ENCODE measurements at places on chromosomes 1 and 21. TPM values are rescaled to one million over a fixed set of nuclear protein-coding genes. Genes with fewer than 3 reads are reported as not detected.
A peak's percentile ranks its signal among the peaks of the same experiment; 100 is the strongest.

PLA2G2D gene
- total RNA-seq, result 1.7 TPM

ASPM gene
- 0.19 TPM for total RNA-seq

GJA4 gene
- not detected for total RNA-seq

SELP gene
- 0.87 TPM for total RNA-seq

KMO gene
- 12.8 TPM for total RNA-seq

LCE6A gene
- not detected for total RNA-seq

EPHB2 gene
- total RNA-seq, result 0.17 TPM

TNFSF4 gene
- 1.5 TPM for total RNA-seq

CYP4A22 gene
- total RNA-seq, result not detected

RUNX3 gene
- total RNA-seq, result 127 TPM

RGS18 gene
- not detected for total RNA-seq

CFAP141 gene
- not detected for total RNA-seq

LDLRAD1 gene
- not detected for total RNA-seq

- peak; percentile 75 for DNase-seq
These were observed 32.6 kb downstream of the UTP25 start for GRCh38 chr1:209860293-209860881.

DNA sequence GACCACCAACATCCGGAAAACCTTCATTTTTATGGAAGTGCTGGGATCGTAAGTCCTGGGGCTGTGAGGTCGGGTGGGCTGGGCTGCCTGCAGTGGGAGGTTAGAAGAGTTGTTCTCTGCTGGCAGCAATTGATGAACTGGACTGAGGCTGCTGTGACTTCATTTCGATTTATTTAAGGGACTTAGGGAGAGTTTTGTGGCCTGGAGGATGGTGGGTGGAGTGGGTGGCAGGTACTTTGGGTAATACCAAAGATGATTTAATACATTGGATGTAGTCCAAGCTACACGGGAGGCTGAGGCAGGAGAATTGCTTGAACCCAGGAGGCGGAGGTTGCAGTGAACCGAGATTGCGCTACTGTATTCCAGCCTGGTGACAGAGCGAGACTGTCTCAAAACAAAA lies 11.5 kb downstream of the CAMK1G start:
- no peak for DNase-seq

GRCh38 chr21:29172282-29172681 lies 41.8 kb downstream of the MAP3K7CL start:
- DNase-seq, result no peak

DNA sequence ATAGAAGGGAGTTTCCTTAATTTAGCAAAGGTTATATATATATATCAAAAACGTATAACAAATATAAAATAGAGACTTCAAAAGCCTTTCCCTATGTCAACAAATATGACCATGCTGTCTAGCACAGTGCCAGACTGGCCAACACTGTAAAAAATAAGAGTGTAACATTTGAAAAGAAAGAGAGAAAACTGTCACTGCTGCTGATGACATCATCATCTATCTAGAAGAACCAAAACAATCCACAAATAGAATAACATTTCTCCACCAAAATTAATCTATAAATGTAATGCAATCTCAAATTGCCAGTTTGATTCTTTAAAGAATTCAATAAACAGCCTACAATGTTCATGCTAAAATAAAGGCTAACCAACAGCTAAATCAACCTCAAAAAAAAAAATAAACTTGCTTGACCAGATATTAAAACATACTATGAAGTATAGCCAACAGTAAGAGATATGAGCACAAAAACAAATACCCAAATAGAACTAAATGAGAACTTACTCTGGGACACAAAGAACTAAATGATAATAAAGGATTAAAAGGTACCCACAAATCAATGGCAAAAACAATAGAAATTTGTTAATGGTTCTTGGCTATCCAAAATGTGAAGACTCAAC lies 50.2 kb downstream of the ENAH start:
- DNase-seq, result no peak

GRCh38 chr1:53380296-53380695 lies 52.4 kb upstream of the LRP8 start:
- DNase-seq, result no peak

GRCh38 chr1:9065213-9065751 lies 4.2 kb downstream of the SLC2A5 start:
- DNase-seq, result no peak

- no peak for DNase-seq
These were observed 100.4 kb upstream of the KLHDC7A start for GRCh38 chr1:18380288-18380687.

DNA sequence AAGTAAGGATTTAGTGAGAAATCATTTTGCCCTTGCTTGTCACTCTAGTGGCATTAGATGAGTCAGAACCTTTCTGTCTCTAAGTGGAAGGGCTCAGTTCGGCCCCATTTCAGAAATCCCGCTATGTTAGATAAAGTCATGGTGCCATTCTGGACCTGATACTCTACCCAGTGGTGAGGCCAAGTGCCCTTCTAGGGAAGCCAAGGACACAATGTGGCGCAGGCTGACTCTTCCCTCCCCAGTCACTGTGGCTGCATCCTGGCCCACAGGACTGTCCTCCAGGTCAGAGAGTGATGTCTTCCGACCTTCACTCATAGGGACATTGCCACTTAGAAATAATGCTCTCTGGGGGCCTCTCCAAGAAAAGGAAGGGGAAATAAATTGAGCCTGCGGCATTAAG lies 48.3 kb upstream of the MTR start:
- DNase-seq, result no peak

GRCh38 chr1:232704694-232705680 lies 75.1 kb upstream of the SIPA1L2 start:
- DNase-seq, result no peak

GRCh38 chr1:199463521-199464127 lies 563.9 kb upstream of the NR5A2 start:
- peak; percentile 29 for DNase-seq

DNA sequence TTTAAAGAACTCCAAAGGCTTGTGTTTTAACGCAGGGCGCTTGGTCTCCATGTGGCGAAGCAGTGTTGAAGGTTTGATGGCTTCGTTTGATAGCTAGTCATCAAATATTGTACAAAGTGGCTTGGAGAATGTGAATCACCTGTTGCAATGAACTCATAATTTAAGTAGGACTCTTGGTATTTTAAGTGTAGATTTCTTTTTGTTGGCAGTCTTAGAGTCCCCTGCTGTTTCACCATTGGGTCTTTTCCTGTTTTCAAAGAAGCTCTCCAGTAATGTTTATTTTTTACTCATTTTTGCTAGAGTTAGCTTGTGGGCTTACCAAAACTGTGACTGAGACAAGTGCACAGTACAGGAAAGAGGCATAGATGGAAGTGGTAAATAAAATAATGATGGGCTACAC lies 26.2 kb downstream of the RASAL2 start:
- no peak for DNase-seq

GRCh38 chr1:101239095-101240040 lies 2.5 kb downstream of the S1PR1 start:
- DNase-seq, result no peak

GRCh38 chr1:67230539-67230938 lies 64.3 kb downstream of the IL23R start:
- DNase-seq, result no peak

GRCh38 chr1:30908316-30908695 lies 252 bp downstream of the SDC3 start:
- no peak for DNase-seq
